Skeletal muscle cell (primary cell): ENCODE measurements at places on chromosomes 5 and 9.

GRCh38 chr9:5569409-5569808, 59.1 kb downstream of the PDCD1LG2 start:
- no peak for DNase-seq

- DNase-seq = no peak
Observed at GRCh38 chr9:8809741-8810140, 1010.2 kb upstream of the DMAC1 start.

- no peak for DNase-seq
Observed at GRCh38 chr9:129487658-129488483, 133.0 kb downstream of the C9orf50 start.

- DNase-seq = no peak
Observed at GRCh38 chr5:142287096-142287972, 37.5 kb downstream of the SPRY4 start.

DNA sequence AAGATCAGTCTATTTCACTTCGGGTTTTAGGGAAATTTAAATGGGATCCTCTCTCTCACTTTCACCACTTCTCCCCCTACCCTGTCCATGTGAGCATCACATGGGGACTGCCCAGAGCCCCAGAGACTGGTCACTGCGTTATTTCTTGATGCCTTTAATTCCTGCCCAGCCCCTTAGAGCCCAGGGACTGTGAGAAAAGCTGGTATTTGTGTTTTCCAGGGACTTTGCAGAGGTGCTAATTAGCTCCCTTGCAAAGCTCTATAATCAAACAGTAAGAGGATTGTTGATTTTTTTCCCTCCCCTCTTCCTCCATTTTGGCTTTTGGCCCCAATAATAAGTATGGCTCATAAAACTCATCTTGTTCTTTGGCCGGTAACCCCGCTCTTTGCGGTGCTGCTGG, 35.6 kb downstream of the NTRK2 start:
- DNase-seq = no peak

DNA sequence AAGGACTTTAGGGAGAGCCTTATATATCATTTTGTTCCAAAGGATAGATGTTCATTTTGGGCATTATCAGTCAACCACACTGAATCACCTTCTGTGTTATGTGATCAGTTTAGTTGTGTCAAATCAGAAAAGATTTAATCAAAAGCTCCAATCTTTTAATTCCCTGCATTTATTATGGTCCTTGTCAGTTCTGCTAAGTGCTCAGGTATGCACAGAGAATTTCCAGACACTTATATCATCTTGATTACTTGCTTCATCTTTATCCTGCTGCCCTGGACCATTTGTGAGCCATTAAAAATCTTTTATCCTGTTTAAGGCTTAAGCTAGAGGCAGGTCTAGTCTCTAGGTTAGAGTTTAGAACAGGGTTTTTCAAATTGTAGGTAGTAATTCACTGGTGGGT, 179.1 kb downstream of the CWC27 start:
- DNase-seq = no peak

DNA sequence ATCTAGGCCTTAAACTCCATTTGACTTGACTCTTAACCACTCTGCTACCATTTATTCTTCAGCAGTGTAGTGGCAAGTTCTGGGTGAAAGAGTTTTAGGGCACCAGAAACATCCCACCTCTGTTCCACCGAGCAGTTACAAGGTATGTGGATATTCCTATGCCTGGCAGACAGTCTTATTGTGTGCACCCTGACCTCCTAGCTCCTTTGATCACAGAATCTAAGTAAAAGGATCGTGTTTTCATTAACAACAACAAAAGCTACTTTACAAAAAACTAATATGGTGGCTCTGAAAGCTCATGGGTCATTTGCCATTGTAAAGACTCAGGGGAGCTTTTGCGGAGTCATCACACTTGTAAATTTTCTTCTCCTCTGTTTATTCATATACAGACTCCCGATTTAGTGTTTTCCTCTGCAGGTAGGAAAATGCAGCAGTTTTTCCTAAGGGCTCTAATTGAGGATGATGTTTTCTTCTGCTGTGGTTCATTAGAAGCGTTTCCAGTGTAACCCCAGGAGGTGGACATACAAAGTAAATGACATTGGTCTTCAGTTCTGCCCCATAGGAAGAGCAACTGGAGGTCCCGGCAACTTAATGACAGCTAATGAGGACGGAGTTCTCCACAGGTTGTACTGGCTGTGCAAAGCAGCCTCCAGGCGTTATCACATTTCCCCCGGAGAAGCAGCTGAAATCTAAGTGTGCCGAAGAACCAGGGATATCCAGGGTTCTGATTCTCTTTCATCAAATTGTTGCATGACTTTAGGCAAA, 78.2 kb downstream of the ATP10B start:
- no peak for DNase-seq

DNA sequence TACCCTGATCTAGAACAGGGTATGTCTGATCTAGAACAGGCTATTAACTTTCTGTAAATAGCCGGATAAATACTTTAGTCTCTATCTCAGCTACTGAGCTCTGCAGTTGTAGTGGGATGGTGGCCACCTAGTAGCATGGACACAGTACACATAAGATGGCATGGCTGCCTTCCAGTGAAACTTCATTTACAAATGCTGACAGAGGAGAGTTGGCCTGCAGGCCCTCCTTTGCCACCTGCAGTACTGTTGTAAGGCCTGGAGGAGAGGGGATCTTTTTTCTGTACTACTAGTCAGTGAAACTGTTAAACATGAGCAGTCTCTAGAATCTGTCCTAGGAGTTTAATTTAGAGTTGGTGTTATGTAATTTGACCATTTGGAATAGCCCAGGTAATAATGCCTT, 86.0 kb downstream of the TRIO start:
- no peak for DNase-seq

GRCh38 chr9:17342696-17343095, 207.9 kb downstream of the CNTLN start:
- DNase-seq = no peak

GRCh38 chr9:4933177-4933576, 51.9 kb upstream of the JAK2 start:
- DNase-seq = no peak
